Stimulated activated CD4-positive, alpha-beta T cell treated with anti-CD3 and anti-CD28 coated beads, Interleukin-15, amount 100 ng/mL, for 48 hours (primary cell): ENCODE measurements at places on chromosomes 3 and 15.

GRCh38 chr3:187665764-187666402, 4.3 kb downstream of the SST start:
- DNase-seq: no peak

DNA sequence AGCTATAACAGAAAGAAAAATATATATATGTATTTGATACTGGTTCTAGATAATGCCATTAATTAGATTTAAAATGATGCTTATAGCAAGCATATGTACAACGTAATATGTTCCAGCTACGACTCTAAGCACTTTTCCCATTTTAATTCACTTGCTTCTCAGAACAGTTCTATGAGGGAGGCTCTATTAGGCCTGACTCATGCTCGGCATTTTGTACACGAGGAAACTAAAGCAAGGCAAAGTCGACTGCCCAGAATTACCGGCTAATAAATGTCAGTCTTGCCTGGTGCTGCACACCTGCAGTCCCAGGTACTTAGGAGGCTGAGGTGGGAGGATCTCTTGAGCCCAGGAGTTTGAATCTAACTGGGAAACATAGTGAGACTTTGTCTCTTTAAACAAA, 106.0 kb downstream of the PTPRG start:
- no peak for DNase-seq

DNA sequence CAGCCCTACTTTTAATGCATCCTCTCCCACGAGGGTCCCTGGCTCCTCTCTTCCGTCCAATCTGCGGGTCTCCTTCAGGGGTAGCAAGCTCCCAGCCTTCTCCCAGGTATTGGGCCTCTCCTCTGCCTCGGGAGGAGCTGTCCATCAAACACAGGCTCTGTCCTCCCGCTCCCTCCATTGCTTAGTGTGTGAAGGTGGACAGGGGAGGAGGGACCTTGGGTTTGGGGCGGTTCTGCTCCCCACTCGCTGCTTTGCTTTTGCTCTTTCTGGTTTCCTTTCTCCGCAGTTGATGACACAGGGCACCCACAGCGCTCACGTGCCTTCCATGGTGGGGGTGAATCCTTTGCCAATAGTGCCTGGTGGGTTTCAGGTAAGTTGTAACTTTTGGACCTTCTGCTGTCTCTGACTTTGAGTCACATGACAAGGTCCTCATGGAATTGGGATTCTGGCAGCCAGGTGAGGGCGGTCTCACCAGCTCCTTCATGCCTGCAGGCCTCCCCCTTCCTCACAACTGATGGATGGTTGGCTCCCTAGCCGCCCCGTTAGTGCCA, 18.9 kb downstream of the MUC20 start:
- DNase-seq: no peak

- no peak for DNase-seq
These were observed 21.4 kb upstream of the CSPG4 start for GRCh38 chr15:75733761-75734651.

DNA sequence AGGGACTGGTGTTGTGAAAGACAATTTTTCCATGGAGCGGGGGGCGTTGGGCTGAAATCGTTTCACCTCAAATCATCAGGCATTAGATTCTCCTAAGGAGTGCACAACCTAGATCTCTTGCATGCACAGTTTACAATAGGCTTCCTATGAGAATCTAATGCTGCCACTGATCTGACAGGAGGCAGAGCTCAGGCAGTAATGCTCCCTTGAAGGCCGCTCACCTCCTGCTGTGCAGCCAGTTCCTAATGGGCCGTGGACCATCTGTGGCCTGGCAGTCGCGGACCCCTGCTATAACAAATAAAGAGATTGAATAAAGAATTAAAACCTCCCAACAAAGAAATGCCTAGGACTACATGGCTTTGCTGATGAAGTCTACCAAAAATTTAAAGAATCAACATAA, 25.3 kb upstream of the ANKRD28 start:
- DNase-seq: no peak

GRCh38 chr3:42204867-42205599, 61.0 kb downstream of the CCK start:
- DNase-seq: no peak

DNA sequence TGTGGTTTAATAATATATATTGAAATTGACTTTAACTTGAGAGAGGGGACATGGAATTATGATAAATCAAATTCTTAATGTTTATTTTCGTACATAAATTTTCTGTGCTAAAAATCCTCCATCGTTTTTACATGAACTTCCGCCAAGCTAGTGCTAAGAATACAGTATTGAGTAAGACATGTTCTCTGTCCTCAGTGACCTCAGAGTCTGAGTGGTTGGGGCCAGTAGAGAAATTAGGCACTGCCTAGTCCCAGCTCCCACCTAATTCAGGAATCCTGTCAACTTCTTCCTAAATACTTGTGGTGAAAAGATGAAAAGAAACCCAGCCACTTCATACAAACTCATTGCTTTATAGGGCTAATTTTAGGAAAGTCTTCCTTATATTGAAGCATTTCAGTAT, 110.3 kb downstream of the PPP2R3A start:
- no peak for DNase-seq

DNA sequence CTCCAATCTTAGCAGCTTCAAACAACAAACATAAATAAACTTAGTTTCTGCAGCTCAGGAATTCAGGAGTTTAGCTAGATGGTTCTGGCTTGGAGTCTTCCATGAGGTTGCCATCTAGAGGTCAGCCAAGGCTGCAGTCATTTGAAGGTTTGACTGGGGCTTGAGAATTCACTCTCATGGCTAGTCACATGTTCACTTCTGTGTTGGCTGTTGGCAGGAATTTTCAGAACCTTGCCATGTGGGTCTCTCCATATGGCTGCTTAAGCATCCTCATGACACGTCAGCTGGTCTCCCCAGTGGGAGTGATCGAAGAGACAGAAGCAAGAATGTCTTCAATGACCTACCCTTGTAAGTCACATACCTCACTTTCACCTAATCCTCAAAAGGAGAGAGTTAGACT, 269.2 kb upstream of the CNTN3 start:
- DNase-seq: no peak

DNA sequence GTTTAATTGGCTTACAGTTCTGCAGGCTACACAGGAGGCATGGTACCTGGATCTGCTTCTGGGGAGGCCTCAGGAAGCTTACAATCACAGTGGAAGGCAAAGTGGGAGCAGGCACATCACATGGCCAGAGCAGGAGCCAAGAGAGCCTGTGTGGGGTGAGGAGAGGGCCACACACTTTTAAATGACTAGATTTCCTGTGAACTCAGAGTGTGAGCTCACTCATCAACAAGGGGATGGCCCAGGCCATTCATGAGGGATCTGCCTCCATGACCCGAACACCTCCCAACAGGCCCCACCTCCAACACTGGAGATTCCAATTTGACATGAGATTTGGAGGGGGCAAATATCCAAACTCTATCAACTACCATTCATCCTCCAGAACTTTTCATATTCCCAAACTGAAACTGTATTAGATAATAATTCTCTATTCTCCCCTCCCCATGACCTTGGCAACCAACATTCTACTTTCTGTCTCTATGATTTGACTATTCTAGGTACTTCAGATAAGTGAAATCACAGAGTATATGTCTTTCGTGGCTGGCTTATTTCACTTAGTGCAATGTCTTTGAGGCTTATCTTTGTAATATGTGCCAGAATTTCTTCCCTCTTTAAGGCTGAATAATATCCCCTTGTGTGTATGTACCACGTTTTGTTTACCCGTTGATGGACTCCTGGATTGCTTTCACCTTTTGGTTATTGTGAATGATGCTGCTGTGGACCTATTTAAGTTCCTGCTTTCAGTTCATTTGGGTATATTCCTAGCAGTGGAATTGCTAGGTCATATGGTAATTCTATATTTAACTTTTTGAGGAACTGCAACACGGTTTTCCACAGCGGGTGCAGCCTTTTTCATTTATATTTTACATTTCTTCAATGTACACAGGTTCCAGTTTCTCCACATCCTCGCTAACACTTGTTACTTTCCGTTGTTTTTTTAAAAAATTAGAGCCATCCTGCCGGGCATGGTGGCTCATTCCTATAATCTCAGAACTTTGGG, 43.8 kb downstream of the TKT start:
- DNase-seq: no peak

DNA sequence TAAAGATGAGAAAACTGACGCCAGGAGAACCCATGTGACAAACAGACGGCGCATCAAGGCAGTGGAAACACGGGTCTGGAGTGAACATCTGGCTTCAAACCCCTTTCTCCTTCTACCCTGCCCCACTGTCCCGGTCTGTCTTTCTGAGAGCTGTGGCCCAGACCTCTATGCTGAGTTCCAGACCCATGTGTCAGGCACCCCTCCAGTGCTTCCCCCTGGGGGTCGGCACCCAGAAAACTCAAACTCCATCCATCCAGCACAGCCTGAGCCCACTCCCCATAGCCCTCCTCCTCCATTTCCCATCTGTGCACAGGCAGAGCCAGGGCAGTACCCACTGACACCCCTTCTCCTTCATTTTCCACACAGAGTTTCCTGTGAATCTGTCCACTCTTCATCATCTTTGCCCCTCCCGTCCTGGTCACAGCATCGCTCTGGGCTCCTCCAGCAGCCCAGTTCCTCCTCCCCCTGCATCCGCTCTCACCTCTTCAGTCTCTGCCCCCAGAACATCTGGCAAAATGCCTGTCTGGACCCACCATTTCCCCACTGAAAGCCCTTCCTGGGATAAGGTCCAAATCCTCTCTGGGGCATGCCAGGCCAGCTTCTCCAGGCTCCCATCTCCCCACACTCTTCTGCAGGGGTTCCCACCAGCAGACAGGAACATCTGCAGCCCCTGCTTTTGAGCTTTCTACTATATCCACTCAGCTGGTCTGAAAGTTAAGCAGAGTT, 2.9 kb downstream of the FAM240A start:
- no peak for DNase-seq

GRCh38 chr3:136929977-136930670, 27.7 kb upstream of the IL20RB start:
- no peak for DNase-seq

DNA sequence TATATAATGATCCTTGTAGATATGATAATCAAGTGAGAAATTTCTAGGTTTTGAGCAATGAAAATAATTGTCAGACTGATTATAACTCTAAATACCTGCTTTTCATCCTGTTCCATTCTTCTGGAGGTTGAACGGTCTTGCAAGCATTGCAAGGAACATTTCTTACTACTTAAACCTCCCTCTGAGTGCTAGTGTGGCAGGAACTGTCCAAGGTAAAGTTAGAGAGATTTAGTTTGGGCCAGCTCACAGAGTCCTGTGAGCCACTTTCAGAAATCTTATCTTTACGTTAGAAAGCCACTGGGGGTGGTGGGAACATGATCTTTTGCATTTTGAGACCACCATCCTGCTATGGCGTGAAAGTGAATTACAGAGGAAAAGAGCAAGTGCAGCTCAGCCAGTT, 121.1 kb upstream of the NPHP3 start:
- no peak for DNase-seq

DNA sequence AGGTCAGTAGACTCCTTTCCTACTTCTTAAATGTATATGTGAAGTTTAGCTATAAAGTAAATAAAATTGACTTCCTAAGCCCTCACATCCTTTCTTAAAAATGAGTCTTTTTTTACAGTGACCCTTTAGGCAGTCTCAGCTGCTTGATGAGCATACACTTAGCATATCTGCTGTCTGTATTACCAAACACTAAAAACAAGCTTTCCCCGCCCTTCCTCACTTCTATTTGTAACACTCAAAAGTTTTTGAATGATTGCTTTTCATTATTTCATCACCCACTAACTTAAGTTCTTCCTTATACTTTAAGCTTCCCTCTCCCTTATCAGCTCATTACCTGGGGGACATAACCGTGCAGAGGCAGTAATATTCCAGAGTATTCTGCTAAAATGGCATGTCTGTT, 89.4 kb downstream of the PLOD2 start:
- DNase-seq: no peak

DNA sequence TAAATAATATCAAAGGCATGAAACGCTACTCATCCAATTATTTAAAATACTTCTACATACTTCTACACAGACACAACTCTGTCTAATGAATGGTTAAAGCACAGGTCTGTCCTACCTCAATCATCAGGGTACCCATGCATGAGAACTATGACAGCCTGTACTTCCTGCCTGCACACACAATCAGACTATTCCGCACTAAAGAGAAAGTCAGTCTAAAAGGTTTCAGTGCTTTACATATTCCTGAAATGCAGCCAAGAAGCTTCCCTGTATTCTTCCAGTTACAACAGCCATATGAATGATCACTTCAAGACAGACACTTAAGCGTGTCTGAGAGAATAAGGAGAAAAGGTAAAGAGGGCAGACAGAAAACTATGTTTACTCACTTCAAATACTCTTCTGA, 58.8 kb downstream of the TUBGCP4 start:
- DNase-seq: no peak

- no peak for DNase-seq
These were observed 239.3 kb downstream of the DTWD1 start for GRCh38 chr15:49860101-49860500.

DNA sequence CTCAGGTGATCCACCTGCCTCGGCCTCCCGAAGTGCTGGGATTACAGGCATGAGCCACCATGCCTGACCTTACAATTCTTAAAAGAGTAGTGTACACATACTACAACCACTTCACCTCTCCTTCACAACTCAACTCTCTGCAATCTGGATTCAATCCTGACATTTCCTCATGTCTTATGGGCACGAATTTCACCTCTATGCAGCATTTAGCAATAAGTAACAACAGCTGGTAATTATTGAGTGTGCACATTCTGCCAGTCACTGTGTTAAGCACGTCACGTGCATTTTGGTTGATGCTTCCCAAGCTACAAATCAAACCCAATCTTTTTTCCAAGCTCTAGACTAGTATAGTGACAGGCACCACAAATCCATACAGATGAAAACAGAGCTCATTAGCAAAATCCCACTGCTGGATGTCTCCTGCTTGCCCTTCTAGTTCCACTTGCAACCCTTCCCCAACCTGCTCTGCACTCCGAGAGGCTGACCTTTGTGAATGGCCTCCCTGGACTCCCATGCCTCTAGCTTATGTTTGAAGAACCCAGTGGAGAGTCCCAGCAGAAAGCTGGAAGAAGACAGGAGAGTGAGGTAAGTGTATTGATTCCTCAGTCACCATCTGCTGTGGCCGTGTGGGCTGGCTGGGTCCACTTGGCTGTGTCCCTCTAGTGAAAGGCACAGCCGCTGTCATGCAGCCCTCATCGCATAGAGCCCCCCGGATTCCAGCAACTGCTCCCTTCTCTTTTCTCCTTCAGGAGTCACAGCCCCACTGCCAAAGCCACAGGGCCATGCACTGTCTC, 176.5 kb downstream of the MEX3B start:
- no peak for DNase-seq

GRCh38 chr15:69696946-69697345, 244.3 kb downstream of the RPLP1 start:
- DNase-seq: no peak

GRCh38 chr3:4744405-4745234, 234.6 kb upstream of the BHLHE40 start:
- no peak for DNase-seq

- no peak for DNase-seq
These were observed 476.6 kb downstream of the FHIT start for GRCh38 chr3:60774617-60775016.

- no peak for DNase-seq
These were observed 69.5 kb upstream of the SNTN start for GRCh38 chr3:63582943-63583500.

- DNase-seq: no peak
These were observed 155.8 kb upstream of the FRMD4B start for GRCh38 chr3:69541711-69542088.

GRCh38 chr3:134638385-134639030, 12.3 kb downstream of the KY start:
- DNase-seq: no peak

- no peak for DNase-seq
These were observed 300.4 kb upstream of the RASGRP1 start for GRCh38 chr15:38864827-38865581.
